ENCODE measurements at places on chromosomes 12 and 14.

DNA sequence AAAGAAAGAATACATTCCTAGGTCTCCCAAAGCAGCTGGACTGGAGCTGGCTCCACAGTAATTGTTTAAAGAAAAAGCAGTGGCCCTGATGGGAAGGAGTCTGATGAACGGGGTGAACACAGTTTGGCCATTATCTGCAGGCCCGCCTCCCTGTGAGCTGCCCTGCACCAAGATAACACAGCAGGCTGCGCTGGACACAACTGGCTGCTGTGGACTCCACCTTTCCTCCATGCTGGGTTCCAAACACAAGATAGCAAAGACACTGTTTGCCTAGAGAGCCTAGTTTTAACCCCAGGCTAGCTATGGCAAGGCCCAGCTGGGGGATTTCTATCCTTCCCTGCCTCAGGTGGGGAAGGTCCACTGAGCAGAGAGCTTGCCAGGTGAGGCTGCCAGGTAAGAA, 34.6 kb downstream of the ZFP36L1 start:
- no peak for DNase-seq

DNA sequence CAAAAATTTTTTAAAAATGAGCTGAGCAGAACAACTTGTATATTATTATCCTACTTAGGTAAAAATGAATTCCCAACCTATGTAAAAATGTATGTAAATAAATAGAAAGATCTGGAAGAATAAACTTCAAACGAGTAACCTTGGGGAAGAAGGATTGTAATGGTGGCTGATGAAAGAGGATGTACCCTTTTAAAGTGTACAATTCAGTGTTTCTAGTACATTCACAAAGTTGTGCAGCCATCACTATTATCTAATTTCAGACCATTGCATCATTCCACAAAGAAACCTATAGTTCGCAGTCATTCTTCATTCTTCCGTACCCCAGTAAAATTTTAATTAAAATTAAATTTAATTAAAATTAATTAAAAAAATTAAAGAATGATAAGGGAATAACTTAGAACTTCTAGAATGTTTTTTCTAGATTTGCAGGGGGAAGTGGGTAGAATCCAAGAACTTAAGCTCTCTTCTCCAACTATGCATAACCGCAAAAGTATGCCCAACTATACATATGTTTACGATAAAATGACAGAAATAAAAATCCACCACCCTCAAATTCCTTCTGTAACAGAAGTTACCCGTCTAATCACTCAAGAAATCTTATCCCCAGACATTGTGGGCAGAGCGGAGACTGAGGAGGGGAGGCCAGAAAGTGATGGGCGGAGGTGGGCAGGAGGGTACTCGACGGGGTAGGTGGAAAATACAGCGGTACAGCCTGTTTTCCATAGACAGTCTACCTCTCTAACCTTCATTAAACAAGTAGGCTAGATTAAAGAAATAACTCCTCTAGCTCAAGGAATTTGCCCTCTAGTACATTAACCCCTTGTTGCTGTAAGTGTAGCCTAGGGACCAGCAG, 921 bp downstream of the DEPDC4 start:
- DNase-seq, result no peak

GRCh38 chr12:109817627-109818231, 15.5 kb downstream of the TRPV4 start:
- no peak for DNase-seq

DNA sequence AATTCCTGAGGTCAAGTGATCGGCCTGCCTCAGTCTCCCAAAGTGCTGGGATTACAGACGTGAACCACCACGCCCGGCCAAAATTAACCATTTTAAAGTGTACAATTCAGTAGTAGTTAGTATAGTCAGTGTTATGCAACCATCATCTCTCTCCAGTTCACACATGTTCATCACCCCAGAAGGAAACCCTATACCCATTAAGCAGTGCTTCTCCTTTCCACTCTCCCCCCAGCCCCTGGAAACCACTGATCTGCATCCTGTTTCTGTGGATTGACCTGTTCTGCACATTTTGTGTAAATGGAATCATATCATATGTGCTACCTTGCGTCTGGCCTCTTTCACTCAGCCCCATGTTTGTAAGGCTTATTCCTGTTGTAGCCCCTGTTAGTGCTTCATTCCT, 52.2 kb downstream of the PHETA1 start:
- no peak for DNase-seq

- no peak for DNase-seq
These were observed 501 bp downstream of the RIMKLB start for GRCh38 chr12:8698132-8698851.

- no peak for DNase-seq
These were observed 197.0 kb upstream of the EEA1 start for GRCh38 chr12:93126069-93126474.

- no peak for DNase-seq
These were observed 3.6 kb upstream of the TPI1 start for GRCh38 chr12:6863586-6864321.

Data from stimulated activated CD8-positive, alpha-beta memory T cell treated with anti-CD3 and anti-CD28 coated beads, Interleukin-2, amount 100 ng/mL, for 1 hour (primary cell).